Fibroblast of skin of back (primary cell): ENCODE measurements at places on chromosomes 4 and X.

DNA sequence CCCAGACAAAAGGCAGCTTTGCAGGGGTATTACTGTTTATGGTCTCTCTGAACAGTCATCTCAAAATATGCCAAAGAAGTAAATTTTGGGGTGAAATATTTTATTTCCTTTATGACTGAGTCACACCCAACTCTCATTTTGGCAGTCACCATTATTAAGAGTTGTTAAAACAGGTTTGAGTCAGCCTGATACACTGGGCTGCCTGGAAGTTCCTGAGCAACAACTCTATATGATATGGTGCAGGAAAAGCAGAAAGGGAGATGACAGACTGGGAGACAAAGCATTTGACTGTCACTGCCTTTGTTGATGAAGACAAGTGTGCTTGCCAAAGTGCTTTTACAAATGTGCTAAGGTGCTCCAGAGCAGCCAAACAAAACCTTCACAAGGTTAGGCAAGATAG is 1263.5 kb downstream of the PCDH7 start:
- no peak for DNase-seq

- no peak for DNase-seq
These were observed 29.2 kb downstream of the ARSJ start for GRCh38 chr4:113950207-113950606.

DNA sequence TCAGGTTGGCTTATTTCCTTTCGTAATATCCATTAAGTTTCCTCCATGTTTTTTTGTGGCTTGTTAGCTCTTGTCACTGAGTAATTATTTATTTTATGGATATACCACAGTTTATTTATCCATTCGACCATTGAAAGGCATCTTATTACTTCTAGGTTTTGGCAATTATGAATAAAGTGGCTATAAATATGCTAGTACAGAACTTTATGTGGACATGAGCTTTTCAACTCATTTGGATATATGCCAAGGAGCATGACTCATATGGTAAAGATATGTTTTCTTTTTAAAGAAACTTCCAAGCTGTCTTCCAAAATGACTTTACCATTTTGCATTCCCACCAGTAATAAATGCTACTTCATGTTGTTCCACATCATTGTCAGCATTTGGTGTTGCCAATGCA is 803.6 kb downstream of the GLUD2 start:
- peak; percentile 66 for DNase-seq

DNA sequence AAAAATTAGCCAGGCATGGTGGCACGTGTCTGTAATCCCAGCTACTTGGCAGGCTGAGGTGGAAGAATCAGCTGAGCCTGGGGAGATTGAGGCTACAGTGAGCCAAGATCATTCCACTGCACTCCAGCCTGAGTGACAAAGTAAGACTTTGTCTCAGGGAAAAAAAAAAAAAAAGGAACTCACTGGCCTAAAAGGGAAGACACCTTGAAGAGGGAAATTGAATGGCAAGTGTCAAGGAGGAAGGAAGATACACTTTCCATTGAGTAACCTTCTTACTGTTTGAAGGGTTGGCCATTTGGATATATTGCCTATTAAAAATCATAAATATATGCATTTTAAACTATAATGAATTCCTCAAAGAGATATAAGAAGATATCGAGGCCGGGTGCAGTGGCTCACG is 147.5 kb upstream of the FAM241A start:
- DNase-seq = no peak
